Aorta (tissue), 5 donors: ENCODE measurements at places on chromosomes 2 and 18.

- H3K4me1 ChIP-seq, result no peaks in the 10 kb centered on the region
- H3K36me3 ChIP-seq, result no peaks in the 10 kb centered on the region
- no peak overlapping the region for H3K4me3 ChIP-seq
- DNase-seq, result no peak
Observed at GRCh38 chr2:180356676-180357075, 349.6 kb upstream of the CWC22 start.

- no peak overlapping the region for H3K4me3 ChIP-seq
- H3K4me1 ChIP-seq, result peaks cover 10% of the 10 kb centered on the region
- no peak for DNase-seq
- no peak overlapping the region for H3K27ac ChIP-seq
- H3K36me3 ChIP-seq, result no peaks in the 10 kb centered on the region
Observed at GRCh38 chr2:26068602-26069298, 34.9 kb downstream of the RAB10 start.

GRCh38 chr18:28831476-28831875 is 654.5 kb upstream of the CDH2 start:
- no peak overlapping the region for H3K27ac ChIP-seq
- H3K36me3 ChIP-seq, result no peaks in the 10 kb centered on the region
- no peak for DNase-seq
- H3K4me1 ChIP-seq, result peaks cover 4% of the 10 kb centered on the region
- no peak overlapping the region for H3K4me3 ChIP-seq

DNA sequence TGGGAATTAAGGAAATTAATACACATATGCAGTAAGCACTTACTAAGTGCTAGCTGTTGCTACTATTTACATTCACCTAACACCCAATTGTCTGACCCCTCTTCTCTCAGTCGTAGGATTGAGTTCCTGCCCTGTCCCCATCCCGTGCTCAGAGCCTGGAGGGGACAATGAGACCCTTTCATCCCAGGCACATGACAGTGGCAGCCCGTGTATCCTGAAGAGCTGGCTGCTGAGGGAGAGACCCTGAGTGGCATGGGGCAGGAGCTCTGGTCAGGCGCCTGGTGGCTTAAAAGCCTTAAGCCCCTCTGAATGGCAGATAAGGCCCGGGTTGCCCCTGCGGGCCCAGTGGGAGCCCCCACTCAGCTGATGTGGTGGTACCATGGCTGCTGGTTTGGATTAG is 99.0 kb downstream of the DYSF start:
- no peaks in the 10 kb centered on the region for H3K27me3 ChIP-seq
- DNase-seq, result peak; percentile 19
- no peaks in the 10 kb centered on the region for H3K36me3 ChIP-seq
- H3K4me1 ChIP-seq, result no peaks in the 10 kb centered on the region
- no peak overlapping the region for H3K4me3 ChIP-seq

DNA sequence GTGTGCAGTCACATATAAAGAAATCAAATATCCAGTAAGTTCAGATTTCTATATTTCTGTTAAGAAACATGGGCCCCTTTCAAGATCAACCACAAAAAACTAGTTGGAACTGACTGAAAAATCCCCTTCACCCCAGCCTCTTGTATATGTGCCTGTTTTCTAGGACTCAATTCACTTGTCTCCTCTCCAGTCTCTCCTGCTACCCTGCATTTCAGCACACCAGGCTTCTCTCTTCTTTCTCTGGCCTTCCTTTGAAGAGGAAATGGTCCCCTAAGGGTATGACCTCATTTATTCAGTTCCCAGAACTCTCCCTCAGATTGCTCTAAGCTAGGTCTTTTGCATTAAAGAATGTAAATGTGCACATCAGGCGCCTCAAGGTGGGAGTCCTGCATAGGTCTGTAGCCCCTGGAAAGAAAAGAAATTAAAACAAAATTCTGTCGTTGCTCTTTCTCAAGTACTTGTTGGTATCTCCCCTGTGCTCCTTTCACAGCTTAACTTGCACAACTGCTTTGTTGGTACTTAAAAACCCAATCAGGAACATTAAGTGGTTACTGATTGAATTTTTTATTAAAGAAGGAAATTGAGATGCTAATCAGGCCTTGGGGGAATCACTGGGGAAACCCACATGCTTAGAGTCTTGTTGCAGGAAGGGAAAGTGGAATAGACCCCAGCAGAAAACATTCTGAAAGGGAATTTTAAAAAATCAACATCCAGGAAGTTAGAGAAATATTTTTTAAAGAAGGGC is 278.4 kb downstream of the AGPS start:
- H3K27ac ChIP-seq, result no peak overlapping the region
- H3K36me3 ChIP-seq, result no peaks in the 10 kb centered on the region
- no peaks in the 10 kb centered on the region for H3K4me1 ChIP-seq

- no peak overlapping the region for H3K4me3 ChIP-seq
- no peaks in the 10 kb centered on the region for H3K27me3 ChIP-seq
- peaks cover 4% of the 10 kb centered on the region for H3K4me1 ChIP-seq
- no peak overlapping the region for H3K27ac ChIP-seq
Observed at GRCh38 chr2:33521791-33522281, 45.4 kb downstream of the RASGRP3 start.

DNA sequence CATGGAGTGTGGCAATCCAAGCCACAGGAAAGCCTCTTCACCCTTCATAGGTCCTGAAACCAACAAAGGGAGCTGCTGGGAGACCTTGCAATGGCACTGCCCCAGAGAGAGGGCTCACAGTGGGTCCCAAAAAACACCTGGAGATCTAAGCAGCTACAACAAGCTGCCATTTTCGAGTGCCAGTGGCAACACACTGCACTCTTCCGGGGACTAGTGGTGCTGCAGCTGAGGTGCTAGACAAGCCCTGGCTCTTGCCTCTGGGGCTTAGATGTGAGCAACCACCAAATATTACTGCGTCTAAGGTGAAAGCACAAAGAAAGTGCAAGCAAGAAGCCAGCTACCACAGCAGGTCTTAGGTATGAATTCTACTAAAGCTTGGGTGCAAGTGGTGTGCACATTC is 192.9 kb downstream of the NOL4 start:
- no peaks in the 10 kb centered on the region for H3K36me3 ChIP-seq
- H3K27me3 ChIP-seq, result no peaks in the 10 kb centered on the region
- no peak overlapping the region for H3K27ac ChIP-seq

GRCh38 chr2:9097239-9097638 is 93.8 kb upstream of the MBOAT2 start:
- H3K36me3 ChIP-seq, result no peaks in the 10 kb centered on the region
- no peaks in the 10 kb centered on the region for H3K4me1 ChIP-seq
- H3K27ac ChIP-seq, result no peak overlapping the region
- no peaks in the 10 kb centered on the region for H3K27me3 ChIP-seq
- DNase-seq, result no peak

DNA sequence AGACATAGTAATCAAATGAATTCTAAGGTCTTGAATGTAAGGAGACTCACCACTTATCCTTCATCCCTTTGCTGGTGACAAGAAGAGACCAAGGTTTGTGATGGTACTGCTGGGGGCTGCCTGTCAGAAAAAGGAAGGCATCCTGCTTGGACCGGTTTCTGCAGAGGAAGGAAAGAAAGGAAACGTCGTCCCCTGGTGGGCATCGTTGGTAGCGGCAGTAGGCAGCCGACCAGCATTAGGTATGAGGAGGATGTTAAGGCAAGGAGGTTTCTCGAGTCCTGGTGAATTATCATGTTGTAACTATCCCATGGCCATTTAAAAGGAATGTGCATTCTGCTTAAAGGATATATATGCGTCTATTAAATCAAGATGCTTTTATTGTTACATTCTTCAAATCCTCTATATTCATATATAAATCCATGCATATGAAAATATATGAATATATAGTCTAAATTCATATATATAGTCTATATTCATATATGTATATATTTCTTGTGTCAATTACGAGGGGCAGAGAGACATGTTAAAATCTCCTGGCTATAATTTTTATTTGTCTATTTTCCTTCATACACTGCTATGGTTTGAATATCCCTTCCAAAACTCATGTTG is 94.4 kb upstream of the TGFA start:
- H3K4me1 ChIP-seq, result no peaks in the 10 kb centered on the region
- peak; percentile 60 for DNase-seq
- H3K36me3 ChIP-seq, result no peaks in the 10 kb centered on the region
- no peaks in the 10 kb centered on the region for H3K27me3 ChIP-seq
- H3K27ac ChIP-seq, result no peak overlapping the region
- no peak overlapping the region for H3K4me3 ChIP-seq

DNA sequence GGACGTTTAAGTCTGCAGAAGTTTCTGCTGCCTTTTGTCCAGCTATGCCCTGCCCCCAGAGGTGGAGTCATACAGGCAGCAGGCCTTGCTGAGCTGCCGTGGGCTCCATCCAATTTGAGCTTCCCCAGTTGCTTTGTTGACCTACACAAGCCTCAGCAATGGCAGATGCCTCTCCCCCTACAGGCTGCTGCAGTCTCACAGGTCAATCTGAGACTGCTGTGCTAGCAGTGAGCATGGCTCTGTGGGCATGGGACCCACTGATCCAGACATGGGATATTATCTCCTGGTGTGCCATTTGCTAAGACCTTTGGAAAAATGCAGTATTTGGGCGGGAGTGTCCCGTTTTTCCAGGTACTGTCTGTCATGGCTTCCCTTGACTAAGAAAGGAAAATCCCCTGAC is 726.0 kb downstream of the ERBB4 start:
- H3K4me3 ChIP-seq, result no peak overlapping the region
- H3K36me3 ChIP-seq, result no peaks in the 10 kb centered on the region
- DNase-seq, result no peak
- no peaks in the 10 kb centered on the region for H3K27me3 ChIP-seq

DNA sequence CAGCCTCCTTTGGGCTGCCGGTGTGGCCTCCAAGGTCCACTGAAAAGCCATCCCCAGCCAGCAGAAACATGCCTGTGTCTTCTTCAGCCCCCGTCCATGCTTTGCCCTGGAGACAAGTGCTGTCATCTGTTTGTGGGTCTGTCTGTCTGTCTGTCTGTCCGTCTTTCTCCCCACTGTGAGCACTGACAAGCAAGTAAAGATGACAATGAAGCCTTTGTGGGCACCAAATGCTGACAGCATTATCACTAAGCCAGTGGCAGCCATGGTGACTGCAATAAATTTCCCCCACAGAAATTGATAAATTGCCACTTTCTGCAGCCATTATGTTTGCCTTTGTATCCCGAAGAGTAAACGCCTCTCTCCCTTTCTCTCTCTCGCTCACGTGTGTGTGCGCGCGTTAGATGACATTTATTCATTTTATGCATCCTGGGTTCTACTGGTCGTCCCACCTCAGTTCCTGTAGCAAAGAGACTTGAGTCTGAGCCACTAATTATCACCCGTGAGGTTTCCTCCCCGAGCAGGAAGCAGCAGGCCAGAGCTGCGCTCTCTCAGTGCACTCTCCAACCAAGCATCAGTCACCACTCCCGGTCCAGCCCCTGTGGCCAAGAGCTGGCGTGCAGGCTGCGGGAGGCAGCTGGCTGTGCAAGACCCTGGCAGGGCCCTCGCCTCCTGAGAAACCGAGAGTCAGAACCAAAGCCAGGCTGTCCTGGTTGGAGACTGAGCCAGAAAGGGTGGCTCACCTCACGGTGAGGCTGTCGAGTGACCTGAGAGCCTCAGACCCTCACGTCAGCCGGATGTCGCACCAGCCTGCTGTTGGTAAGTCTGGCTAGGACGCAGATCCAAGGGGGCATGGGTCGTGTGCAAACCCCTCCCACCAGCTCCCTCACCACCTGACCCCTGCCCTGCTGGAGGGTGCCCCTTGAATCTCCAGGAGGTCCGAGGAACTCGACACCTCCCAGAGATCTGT is 6.9 kb downstream of the STEAP3 start:
- no peak overlapping the region for H3K4me3 ChIP-seq
- no peaks in the 10 kb centered on the region for H3K36me3 ChIP-seq
- no peaks in the 10 kb centered on the region for H3K4me1 ChIP-seq
- no peaks in the 10 kb centered on the region for H3K27me3 ChIP-seq
- DNase-seq, result no peak

GRCh38 chr18:13989199-13989598 is 73.9 kb upstream of the MC2R start:
- H3K27ac ChIP-seq, result no peak overlapping the region
- no peak for DNase-seq
- no peak overlapping the region for H3K4me3 ChIP-seq
- H3K27me3 ChIP-seq, result no peaks in the 10 kb centered on the region

DNA sequence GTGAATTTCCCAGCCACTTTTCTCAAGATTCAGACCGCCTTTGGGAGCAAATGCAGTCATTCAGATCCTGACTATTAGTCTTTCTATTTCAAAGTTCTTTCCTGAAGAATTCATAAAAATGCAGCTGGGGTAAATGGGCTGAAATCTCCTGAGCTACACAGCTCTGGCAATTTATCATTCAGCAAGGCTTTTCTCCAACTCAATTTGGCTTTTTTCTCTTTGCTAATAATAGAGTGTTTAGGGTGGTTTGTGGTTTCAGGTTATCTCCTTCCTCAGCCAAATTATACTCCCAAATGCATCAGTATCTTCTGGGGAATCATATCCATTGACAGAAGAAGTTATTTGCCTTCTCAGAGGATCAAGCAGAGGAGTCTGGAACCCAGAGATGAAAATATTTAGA is 282.4 kb upstream of the SLC14A2 start:
- no peak overlapping the region for H3K4me3 ChIP-seq
- no peaks in the 10 kb centered on the region for H3K27me3 ChIP-seq
- H3K4me1 ChIP-seq, result peaks cover 5% of the 10 kb centered on the region
- no peak overlapping the region for H3K27ac ChIP-seq

GRCh38 chr2:214185546-214185945 is 225.3 kb upstream of the VWC2L start:
- no peak overlapping the region for H3K4me3 ChIP-seq
- H3K27ac ChIP-seq, result no peak overlapping the region
- no peak for DNase-seq
- no peaks in the 10 kb centered on the region for H3K4me1 ChIP-seq

GRCh38 chr2:230793572-230794359 is 71.0 kb upstream of the ITM2C start:
- DNase-seq, result peak; percentile 86
- peak overlapping the region; percentile 91 for H3K27ac ChIP-seq
- peaks cover 10% of the 10 kb centered on the region for H3K4me1 ChIP-seq
- H3K4me3 ChIP-seq, result no peak overlapping the region
- no peaks in the 10 kb centered on the region for H3K36me3 ChIP-seq
- H3K27me3 ChIP-seq, result no peaks in the 10 kb centered on the region

DNA sequence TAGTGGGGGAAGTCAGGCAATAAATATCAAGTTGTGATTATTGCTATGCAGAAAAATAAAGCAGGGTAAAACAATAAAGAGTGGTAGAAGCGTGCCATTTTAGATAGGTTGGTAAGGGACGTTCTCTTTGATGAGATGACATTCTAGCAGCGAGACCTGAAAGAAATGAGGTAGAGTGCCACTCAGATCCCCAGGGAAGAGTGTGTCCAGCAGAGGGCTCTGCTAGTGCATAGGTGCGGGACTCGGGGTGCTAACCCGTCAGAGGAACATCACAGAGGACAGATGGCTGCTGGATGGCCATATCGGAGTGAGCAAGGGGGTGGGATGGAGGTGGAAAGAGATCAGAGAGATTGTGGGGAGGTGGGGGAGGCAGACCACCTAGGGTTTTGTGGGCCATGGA is 16.3 kb upstream of the GTF2A1L start:
- no peak overlapping the region for H3K4me3 ChIP-seq
- no peak for DNase-seq
- H3K36me3 ChIP-seq, result no peaks in the 10 kb centered on the region
- no peak overlapping the region for H3K27ac ChIP-seq
- no peaks in the 10 kb centered on the region for H3K27me3 ChIP-seq
